Stimulated activated CD4-positive, alpha-beta T cell treated with anti-CD3 and anti-CD28 coated beads, TNF-alpha, amount 100 ng/mL, for 1 hour (primary cell): ENCODE measurements at places on chromosomes 6 and 20.
A peak's percentile ranks its signal among the peaks of the same experiment; 100 is the strongest.

GRCh38 chr6:37048851-37049757 is 43.6 kb downstream of the FGD2 start:
- peak; percentile 59 for DNase-seq

DNA sequence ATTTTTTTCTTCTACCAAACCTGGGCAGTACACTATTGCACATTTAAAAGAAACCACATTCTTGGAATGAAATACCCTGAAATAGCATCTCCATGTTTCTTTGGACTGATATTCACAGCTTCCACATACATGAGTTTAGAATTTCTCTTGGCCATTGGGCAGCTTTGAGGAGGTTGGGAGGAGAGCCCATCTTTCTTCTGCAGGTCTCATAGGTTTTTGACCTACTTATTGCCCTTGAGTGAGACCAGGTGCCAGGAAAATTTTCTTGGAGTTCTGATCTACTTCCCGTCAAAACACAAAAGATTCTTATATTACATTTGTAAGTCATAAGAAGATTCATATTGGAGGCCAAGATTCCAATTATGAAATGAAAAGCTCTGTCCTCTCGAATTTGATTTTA is 212.0 kb downstream of the IBTK start:
- no peak for DNase-seq

DNA sequence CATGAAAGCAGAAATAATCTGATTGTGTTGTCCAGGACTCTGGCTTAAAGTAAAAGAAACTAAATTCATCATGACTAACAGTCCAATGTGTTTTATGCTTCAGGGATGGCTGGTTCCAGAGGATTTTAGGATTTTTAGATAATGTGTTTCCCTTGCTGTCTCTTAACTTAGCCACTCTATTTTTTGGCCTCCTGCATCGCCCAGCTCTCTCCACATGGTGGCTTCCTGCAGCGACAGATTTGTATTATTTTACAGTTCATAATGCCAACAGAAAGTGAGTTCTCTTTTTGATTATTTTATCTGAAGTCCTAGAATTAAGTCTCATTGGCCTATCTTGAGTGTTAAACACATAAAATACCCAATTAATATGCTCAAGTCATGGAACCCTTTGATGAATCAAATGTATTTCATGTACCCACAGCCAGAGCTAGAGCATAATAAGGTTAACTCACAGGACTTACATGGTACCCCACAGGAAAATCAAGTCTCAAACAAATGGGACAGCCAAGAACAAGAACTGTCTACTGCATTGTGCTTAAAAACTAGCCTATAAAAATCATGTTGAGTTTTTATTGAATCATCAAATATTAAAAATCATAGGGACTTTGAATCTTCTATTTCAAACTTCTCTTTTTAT is 582.5 kb downstream of the DOK5 start:
- no peak for DNase-seq

DNA sequence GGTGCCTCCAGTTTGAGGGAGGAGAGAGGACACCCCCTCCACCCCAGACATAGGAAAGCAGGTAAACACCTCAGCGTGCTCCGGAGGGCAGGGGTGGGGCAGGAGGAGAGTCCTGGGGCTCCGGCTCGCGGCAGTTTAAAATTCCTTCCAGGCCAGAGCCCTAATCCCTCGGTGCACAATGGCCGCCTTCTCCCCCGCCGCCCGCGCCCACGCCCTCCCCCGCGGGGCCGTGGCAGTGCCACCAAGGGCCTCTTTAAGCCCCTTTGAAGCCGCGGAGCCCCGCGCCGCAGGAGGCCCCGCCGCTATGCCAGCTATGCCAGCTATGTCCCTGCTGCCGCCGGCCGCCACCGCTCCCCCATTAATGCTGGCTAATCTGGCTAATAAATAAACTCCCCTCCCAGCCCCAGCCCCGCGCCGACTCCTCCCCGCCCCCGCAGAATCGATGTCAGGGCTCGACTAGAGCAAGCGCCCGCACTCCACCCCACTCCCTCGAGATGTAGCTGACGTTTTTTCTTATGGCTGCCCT is 125.1 kb downstream of the MRPL14 start:
- no peak for DNase-seq

- no peak for DNase-seq
Observed at GRCh38 chr6:115891111-115891669, 169.5 kb downstream of the FRK start.

DNA sequence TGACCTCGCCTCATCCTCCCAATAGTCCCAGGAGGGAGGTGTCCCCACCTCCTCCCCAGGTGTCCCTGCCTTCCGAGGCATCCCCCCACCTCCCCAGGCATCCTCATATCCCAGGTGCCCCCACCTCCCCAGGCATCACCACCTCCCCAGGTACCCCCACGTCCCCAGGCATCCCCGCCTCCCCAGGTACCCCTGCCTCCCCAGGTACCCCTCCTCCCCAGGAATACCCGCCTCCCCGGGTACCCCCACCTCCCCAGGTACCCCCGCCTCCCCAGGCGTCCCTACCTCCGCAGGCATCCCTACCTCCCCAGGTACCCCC is 198.9 kb downstream of the SYNDIG1 start:
- no peak for DNase-seq

- DNase-seq: no peak
Observed at GRCh38 chr6:25122622-25123237, 156.4 kb upstream of the CARMIL1 start.

DNA sequence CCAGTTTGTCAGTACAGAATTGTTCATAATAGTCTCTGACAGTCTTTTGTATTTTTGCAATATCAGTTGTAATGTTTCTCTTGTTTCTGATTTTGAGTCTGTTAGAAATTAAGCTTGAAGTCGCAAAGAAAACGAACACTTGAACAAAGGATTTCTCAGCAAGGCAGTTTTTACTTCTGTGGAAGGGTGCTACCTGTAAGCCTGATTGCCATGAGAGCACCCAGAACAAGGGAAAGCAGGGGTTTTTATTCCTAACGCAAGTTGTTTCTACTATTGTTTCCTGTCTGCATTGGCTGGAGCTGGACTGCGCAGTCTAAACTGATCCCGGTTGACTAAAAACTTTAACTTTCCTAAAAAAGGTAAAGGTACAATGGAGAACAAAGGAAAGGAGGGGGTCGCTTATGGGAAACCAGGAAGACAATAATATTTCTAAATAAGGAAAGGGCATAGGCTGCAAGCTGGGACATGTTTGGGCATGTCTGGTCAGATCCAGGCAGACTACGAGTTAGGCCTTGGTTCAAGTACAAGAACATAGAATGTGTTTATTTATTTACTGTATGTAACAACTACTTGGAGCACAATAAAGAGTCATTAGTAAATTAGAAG is 28.5 kb downstream of the HLA-B start:
- no peak for DNase-seq

DNA sequence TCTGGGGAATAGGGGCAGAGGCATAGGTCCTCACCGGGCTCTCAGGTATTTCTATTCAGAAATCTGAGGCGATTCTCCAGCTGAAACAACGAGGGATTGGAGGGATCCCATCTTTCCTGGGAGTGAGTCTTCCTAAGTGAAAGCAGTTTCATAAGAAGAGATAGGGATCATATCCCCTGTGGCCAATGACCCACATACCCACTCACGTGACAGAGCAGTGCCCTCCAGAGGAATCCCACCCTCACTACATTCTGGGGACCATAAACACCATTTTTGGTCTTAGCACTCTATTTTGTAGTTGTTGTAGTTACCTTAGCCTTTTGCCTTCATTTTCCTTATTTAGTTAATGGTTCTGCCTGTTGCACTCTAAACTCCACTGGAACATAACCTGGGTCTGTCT is 121.1 kb downstream of the GPR63 start:
- no peak for DNase-seq

DNA sequence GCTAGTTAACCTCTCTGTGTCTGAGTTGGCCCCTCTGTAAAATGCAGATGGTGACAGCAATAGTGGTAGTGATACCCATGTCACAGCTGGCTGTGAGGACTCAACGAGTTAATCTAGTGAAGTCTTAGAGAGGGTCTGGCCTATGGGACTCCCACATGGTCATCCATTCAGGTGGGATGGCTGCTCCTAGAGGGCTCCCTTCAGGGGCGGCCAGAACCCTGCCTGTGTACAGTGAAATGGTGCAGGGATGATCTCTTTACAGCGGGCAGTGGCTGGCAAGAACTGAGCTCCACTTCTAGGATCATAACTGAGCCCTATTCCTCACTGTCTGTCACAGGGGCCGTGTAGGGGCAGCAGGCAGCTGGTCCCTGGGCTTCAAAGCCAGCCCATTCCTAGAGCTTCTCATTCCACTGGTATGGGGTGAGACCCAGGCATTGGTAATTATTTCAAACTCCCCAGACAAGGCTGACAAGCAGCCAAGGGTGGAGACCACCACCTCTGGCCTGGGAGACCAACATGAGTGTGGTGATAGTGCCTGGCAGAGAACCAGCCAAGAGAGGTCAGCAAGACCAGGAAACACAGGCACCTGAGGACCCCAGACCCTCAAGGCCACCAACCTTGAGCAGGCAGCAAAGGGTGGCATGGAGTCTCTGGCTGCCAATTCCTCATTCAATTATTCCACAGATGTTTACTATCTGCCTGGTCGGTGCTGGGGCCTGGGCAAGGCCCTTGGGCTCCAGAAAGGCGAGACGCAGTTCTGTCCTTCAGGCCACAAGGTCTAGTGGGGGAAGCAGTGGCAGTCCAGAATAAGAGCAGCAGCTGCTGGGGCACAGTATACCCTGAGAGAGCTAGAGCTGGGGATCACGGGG is 103.4 kb downstream of the MRPL14 start:
- no peak for DNase-seq

DNA sequence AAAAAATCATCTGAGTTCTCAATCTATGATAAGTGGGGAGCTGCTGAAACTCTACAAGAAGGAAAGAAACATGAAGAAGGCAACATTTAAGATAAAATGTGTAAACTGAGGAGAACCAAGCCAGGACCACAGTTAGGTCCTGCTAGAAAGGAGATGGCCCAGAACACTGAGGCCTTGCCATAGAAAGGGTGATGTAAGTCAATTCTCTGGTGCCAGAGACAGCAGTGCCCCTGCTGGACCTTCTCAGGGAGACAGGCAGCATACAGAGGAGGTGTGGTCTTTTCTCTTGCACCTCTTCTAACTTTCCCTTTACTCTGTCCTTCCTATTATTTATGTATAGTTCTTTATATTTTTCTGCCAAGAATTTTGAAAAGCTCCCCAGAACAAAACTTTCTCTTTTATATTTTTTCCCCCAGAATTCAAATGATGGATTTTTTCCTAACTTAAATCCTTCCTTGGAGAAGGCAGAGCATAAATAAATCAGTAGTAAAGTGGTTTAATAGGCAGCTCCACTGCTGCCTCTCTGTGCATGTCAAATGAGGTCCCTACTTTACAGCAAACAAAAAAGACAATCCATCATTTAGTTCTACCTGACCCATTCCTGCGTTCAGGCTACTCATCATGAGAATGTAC is 9.0 kb downstream of the UQCC2 start:
- no peak for DNase-seq

DNA sequence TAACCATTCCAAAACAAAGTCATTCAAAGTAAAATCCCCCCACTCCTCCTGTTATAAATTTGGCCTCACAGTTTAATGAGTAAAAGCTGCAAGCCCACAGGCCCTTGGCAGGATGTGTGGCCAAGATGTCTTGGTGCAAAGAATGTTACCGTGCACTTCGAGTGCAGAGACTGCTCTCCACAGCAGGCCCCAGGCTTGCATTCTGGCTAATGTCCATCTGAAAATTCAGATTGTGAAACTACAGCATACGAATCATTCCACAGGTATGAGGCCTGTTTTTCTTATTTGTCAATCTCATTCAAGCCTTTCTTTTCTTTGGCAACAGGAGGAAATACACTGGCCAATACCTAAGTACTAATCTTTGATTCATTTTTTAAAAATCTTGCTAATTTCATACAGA is 7.1 kb downstream of the RPS6KA2 start:
- no peak for DNase-seq

DNA sequence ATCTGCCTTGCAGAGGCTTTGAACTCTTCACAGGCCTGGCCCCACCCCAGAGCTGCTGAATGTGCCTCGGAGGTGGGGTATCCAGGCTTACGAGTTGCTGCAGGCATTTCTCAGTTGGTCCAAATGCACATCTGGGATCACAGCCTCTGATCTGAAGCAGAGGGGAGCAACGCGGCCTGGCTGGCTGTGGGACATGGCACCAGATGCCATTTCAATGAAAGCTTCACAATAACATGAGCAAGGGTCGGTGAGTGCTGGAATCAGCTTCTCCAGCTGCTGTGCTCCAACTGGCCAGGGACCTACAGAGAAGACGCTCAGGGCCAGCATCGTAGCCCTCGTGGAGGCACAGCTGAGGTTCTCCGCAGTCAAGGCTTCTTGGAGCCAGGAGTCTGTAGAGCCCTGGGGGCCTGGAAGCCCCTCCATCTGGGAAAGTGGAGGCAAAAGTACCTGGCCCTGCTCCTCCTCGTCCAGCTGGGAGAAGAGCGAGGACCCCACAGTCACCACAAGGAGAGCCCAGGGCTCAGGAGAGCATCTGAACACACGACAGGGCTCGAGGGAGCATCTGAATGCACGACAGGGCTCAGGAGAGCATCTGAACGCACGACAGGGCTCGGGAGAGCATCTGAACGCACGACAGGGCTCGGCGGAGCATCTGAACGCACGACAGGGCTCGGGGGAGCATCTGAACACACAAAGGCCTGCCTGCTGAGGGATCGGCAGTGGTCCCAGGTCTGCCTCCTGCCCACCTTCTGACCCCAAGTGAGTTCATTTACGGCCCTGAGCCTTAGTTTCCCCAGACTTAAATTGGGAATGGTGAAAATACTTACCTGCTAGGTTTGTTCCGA is 165.2 kb downstream of the DLL1 start:
- DNase-seq: no peak

DNA sequence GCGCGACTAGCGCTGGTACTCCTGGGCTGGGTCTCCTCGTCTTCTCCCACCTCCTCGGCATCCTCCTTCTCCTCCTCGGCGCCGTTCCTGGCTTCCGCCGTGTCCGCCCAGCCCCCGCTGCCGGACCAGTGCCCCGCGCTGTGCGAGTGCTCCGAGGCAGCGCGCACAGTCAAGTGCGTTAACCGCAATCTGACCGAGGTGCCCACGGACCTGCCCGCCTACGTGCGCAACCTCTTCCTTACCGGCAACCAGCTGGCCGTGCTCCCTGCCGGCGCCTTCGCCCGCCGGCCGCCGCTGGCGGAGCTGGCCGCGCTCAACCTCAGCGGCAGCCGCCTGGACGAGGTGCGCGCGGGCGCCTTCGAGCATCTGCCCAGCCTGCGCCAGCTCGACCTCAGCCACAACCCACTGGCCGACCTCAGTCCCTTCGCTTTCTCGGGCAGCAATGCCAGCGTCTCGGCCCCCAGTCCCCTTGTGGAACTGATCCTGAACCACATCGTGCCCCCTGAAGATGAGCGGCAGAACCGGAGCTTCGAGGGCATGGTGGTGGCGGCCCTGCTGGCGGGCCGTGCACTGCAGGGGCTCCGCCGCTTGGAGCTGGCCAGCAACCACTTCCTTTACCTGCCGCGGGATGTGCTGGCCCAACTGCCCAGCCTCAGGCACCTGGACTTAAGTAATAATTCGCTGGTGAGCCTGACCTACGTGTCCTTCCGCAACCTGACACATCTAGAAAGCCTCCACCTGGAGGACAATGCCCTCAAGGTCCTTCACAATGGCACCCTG is 1.6 kb downstream of the TPBG start:
- no peak for DNase-seq

GRCh38 chr20:48921168-48921882 is at the start of gene ARFGEF2:
TSS of gene ARFGEF2 (plus strand) at chr20:48921711. CDS start at chr20:48921890, 179 bp downstream.
- peak; percentile 74 for DNase-seq
